Cerebellum (tissue), 4 donors: ENCODE measurements at places on chromosomes 6 and 20.

GRCh38 chr6:45927421-45928320 lies 88.0 kb downstream of the CLIC5 start:
- DNase-seq: no peak

DNA sequence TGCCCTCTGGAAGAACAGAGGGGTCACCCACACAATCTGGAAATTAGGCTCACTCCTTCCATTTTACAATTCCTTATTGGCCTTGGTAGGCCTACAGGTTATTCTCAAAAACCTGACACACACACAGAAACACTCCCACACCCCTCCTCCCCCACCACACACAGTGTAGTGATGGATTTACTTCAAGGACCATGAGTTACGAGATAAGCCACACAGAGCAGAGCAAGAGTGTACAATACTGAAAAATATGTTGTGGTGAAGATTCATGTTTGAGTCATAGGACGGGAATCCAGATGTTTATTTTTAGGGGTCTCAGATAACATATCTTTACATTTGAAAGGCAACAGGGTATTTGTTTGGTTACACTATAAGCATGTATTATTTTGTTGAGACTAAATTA lies 291.9 kb downstream of the PLCB1 start:
- no peak for DNase-seq

GRCh38 chr6:27806981-27807440 lies 105.2 kb downstream of the OR2B2 start:
- no peak for DNase-seq

GRCh38 chr6:161507375-161507774 lies 233.5 kb upstream of the AGPAT4 start:
- DNase-seq: no peak

DNA sequence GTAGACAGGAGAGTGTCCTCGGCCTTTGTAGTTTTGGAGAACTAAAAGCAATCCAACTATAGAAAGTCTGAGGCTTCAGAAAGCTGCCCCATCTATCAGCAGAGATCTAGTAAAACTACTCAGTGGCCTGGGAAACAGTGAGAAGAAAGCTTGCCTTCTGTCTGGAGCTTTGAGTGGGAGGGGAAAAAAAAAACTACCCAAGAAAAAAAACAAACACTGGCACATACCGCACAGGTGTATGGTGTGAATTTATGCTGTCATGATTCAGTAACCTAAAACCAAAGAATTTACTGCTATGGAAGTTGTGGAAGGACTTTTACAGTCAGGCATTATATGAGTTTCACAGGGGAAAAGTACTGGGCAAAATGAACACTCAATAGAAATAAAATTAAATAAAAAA lies 280.5 kb downstream of the ADGRB3 start:
- DNase-seq: no peak

DNA sequence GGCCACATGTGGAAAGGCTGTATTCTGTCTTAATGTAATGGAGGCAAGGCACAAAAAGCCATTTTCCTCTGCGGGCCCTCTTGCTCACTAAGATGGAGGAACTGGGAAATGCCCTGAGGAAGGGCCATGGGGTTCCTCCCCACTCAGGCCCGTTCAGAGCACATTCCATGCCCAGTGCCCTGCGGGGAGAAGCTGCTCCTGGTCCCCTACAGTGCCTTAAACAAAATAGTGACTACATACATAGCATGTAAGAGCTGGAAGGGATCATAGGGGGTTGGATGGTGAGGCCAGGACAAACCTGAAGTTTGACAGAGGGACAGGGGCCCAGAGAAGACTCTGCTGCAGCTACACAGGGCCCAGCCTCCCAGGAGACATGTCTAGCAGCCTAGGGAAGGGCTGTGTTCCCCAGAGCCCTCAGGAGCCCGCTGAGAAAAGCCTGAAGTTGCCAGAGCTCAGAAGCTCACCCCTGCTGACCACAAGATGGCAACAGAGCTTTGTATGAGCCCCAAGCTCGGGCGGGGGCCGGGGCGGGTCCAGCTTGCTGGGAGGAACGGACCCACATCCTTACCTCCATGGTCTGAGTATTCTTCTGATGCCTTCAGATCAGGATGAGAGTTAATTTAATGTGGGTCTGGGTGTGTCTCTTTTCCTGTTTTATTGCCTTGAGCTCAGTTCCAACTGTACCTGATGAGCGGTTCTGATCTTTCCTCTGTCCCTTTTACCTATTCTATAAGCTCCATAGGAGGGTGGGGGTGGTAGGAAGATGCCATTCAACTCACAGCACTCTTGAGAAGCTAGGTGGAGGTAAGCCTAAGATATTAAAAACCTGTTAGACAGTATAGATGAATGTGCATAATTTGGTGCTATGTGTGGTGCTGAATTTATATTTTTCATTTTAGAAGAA lies 242.9 kb downstream of the CDC5L start:
- DNase-seq: peak; percentile 36

GRCh38 chr6:43992783-43993644 lies 134.2 kb downstream of the MRPL14 start:
- no peak for DNase-seq

- DNase-seq: no peak
Measured at GRCh38 chr20:6469695-6470094, 297.8 kb upstream of the BMP2 start.

DNA sequence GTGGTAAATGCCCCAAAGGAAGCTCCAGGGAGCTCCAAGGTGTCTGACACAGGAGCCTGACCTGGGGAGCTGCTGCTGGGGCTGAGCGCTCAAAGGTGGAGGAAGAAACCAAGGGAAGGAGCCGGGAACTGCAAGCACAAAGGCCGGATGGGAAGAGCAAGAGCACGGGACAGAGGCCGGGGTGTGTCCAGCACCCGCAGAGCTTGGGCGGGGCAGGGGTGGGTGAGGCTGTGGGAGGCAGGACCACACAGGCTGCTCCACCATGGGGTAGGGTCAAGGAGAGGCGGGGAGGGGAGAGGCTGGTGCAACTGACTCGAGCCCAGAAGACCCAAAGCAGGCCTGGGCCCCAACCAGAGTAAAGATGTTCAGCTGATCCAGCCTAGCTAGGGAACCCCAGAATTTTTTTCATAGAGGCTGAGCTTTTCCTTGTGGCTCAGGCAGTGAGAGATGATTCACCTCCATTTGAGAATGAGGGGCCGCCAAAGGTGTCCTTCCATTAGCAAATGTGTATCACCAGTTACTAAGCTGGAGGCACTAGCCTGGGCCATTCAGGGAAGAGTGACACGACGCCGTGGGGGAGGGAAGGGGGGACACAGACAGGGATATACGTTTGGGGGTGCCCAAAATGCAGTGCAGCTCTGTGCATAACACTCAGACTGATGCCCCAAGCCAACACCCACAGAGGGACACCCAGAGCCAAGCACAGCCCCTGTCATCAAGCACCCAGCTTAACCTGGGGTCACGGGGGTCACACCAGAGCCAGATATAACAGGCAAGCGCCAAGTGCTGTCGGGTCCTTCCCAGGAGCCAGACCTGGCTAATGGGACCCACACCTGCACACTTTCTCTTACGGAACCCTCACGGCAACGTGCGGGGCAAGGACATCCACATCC lies 21.3 kb upstream of the TLDC2 start:
- no peak for DNase-seq

DNA sequence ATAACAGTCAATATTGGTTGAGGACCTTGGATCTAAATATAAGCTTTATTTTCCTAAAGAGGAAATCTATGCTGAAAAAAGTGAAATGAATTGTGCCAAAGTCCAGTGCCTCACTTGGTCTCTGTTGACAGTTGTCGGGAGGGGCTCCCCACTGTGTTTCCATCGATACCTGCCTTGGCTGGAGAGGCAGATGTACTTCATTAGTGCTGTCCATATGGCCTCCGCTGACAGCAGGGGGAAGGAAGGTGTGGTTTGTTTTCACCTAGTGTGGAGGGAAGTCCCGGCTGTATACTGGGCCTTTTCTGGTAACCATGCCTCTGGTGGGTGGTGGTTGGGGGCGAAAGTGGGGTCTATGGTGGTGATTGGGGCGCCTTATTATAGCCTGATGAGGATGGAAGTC lies 42.7 kb downstream of the CD2AP start:
- no peak for DNase-seq

DNA sequence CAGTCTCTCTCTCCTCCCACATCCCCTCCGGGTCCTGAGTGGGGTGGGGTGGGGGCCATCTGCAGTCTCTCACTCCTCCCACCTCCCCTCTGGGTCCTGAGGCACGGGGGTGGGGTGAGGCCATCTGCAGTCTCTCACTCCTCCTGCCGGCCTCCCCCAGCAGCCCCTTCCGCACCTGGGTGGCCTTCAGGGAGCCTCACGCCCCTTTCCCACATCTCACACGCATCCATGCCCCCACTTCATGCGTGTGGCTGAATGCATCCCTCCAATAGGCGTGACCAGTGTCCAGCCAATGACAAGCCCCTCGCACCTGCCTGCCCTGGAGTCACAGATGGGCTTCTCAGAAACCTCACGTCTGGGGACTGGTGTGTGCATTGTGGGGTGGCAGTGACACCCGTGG lies 993 bp upstream of the SRMS start:
- DNase-seq: no peak

GRCh38 chr6:154745243-154745642 lies 12.0 kb downstream of the SCAF8 start:
- DNase-seq: no peak

DNA sequence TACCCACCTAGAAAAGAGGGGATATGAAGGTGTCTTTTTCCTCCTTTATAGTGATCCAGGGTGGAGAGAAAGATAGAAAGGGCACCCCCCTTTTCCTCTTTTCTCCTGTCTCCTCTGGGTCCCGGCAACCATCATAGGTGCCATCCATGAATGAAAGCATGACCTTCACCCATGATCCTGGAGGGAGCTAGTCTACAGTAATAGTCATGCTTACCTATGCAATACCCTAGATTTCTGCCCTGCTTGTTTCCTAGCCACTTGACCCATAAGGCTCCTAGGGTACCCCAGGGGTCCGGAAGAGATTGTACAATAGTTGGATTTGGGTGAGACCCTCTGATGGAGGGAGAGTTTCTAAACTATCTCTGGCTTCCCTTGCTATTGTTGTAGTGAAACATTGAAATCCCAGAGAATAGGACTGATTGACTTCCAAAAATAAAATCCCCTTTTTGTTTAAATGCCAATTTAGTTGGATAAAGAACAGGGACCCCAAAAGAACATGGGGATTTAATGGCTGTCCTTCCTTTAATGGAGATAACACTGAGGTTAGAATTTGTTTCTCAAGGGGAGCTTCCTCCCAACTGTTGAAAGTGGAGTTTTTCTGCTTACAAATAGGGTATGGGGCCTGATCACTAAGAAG lies 366.8 kb upstream of the KHDRBS2 start:
- DNase-seq: no peak

- no peak for DNase-seq
Measured at GRCh38 chr6:64334636-64335035, 699.0 kb downstream of the PHF3 start.

DNA sequence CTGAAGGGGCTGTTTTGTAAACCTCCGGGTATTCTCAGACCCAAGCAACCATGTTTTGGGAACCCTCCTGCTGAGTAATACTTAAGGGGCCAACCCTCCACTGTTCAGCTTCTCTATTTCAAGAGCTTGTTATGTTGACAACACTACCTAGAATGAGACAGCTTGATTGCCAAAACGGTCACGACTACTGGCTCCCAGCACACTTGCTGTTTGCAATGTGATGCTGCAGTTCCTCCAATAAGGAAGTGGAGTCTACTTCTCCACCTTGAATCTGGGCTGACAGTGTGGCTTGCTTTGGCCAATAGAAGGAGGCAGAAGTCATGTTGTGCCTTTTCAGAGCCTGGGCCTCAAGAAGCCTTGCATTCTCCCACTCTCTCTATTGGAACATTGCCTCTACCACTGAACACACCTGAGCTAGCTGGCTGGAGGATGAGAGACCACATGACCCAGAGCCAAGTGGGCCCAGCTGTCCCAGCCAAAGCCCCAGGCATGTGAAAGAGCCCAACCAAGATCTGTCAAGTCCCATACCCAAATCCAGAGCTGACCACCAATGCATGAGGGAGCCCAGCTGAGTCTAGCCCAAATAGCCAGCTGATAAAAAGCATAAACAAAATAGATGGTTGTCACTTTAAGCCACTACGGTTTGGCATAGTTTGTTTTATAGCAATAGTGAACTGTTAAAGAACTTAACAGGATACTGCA lies 108.0 kb downstream of the PRND start:
- no peak for DNase-seq

DNA sequence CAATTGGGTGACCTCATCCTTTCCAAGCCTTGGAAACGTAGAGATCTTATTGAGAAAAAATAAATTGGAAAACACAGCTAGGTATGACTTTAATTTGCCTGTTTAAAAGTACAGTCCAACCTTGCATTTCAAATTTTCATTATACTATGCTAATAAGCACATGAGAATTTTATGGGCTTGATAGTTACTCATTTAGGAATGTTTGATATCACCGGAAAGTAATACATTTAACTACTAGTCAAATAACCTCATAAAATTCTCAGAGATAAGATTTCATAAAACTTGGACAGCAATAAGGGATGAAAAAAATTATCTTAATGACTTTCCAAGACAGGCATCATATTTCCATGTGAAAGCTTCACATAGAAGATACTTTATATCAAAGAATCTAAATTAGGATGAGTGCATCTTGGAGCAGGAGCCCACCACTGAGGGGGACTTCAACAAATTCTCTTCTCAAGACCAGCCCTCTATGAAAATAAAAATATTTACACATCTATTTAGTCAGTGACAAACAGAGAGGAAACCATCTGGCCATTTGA lies 236.3 kb downstream of the EPHA7 start:
- DNase-seq: no peak

DNA sequence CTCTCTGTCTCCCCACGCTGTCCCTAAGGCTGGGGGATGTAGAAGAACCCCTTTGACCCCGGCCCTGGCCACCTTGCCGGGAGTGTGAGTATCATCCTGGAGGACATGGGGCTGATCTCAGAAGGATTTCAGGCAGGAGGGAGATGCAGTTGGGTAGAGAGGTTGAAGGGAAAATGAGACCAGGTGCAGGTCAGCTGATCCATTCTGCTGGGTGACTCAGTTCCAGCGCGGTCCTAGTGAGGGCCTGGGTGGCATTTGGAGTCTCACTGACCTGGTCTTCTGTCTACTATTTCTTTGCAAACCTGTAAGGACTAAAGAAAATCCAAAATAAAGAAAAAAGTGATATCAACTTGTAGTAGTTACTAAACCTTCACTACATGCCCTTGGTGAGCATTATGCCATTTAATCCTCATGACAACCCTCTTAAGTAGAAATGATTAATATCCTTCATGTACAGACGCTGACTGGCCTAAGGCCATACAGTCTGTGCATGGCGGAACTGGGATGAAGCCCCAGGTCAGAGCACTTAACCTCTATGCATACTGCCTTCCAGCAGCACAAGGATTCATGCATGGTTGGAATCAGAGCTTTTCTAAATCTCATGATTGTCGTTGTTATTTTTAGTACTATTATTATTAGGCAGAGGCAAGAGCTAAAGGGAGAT lies 106.3 kb downstream of the ZDHHC14 start:
- no peak for DNase-seq

- DNase-seq: no peak
Measured at GRCh38 chr6:158013904-158014504, 32.3 kb downstream of the SYNJ2 start.
